Activated CD4-positive, alpha-beta T cell treated with anti-CD3 and anti-CD28 coated beads, Interleukin-2, Interleukin-4, amounts not matched to agents 100 ng/mL and 50 ng/mL, durations not matched to agents 16 hours and 8 hours (primary cell): ENCODE measurements at places on chromosomes 1 and 21.

GRCh38 chr1:97770376-97770775, 150.5 kb downstream of the DPYD start:
- DNase-seq: no peak

DNA sequence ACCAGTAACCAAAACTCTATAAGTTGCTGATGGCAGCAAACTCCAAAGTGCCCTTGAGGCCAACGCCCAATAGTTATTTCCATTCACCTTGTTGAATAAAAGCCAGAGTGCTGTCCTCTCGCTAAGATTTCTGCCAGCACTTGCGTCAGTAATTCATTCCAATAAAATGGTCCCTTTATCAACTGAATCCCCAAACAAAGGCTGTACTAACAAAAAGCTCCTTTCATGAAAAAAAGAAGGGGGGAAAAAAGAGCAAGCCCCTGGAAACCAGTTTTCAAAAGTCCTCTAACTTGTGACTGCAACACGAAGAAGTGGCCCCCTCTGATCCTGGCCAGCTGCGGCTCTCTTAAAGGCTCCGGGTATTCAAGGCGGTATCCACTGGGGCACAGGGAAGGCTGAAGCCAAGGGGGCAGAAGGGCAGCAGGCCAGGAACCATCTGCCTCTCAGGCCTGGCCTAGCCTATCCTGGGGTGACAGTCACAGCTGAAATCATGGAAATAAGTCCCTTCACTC, 55.8 kb upstream of the ZNF326 start:
- no peak for DNase-seq

DNA sequence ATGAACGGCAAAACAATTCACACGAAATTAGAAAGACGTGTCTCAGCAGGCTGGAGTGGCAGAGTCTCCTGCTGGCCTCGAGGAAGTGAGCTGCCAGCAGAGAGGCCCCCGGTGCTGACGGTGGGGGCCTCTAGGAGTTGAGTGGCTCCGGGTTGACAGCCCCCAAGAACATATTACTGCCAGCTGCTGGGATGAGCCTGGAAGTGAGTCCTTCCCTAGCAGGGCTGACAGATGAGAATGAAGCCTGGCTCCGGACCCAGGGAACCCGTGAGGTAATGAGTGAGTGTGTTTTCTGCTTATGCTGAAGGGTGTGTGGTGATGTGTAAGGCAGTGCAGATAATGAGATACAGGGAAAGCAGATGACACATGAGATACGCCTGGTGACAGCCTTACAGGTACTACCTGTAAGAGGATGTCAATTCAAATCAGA, 23.5 kb upstream of the LRRC47 start:
- DNase-seq: no peak

GRCh38 chr1:208270651-208271141, 26.5 kb upstream of the PLXNA2 start:
- DNase-seq: no peak

GRCh38 chr1:61170328-61171238, 88.2 kb downstream of the NFIA start:
- no peak for DNase-seq

DNA sequence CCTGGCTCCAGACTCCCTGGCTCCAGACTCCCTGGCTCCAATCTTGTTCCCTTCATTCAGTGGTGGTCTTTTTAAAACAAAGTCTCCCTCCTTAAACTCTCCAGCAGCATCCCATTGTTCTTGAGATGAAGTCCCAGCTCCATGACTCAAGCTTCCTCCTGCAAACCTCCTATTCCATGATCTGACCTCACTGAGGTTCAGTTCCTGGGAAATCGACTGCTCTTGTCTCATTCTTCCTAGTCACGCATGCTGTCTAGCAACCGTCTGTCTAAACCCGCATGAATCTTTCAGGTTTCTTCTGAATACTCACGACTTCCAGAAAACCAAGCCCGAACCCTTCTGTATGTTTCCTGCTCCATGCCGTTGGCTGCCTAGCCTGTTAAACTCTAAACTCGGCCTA, 91.9 kb downstream of the RAVER2 start:
- DNase-seq: no peak

GRCh38 chr1:229287267-229287666, 16.4 kb downstream of the RAB4A start:
- DNase-seq: no peak

DNA sequence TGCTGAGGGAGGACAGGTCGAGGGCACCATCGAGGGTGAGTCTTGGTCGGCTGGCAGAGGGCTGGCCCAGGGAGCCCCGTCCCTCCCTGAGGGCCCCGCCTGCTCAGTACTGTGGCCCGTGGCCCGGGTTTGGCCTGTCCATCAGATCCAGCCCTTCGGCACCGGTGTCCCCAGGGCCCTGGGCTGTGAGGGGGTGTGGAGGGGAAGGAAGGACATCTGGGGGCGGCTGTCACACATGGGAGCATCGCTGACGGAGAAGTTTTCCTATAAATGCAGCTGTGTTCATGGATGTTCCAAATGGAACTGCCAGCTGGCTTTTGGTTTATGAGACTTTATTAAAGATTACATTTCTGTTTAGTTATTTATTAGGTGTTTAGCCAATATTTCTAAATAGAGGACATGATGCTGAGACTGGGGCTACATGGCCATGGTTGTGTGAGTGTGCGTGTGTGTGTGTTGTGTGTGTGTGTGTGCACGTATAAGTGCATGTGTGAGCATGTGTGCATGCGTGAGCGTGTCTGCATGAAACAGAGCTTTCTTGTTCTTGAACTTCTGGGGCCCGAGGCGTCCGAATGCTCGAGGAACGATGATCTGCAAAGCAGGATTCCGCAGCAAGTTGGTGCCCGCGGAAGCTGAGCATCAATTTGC, 54.3 kb downstream of the SLX9 start:
- DNase-seq: no peak

DNA sequence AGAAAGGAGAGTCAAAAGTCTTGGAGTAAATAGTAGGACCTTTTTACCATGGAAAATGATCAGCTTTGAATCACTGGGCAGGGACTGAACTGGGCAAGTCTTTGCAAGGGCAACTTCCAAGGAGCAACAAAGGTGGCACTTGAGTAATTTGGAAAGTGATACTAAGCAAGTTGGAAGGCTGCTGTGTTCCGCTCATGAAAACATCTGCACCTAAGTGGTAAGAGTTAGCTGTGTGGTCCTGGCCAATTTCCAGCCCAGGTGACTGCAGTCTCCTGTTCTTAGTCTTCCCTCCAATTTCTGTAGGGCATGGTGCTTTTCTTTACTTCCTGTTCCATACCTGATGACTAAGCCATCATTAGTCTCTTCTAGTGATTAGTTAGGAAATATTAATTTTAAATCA, 35.5 kb upstream of the PRDM2 start:
- no peak for DNase-seq

DNA sequence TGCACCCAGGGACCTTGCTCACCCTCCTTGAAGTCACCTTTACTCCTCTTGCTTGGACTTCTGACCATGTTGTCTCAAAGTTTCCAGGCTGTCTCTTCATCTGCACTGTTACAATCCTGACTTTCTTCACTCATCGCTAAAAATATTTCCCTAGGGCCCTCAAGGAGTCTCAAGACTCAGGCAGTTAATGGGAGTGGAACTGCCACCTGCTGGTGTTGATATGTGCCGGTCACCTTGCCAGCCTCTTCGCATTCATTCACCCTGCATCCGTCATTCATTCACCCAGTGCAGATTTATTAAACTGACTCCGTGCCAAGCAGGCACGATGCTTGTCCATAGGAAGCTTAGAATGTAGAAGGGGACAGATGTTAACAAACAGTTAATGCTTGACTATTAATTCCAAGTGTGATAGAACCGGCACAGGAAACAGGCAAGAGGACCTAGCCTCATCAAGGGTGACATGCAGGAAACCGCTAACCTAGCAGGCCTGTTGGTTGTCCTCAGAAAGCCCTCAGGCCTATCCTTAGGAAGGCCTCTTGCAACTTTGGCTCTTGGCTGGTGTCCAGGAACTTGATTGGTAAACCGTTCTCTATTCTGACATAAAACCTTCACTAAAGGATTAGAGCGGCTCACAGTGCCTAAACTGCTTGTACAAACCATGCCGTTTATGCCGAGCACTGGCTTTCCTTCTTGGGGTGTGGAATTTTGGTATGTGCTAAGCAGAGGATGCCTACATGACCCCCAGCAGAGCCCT, 342.2 kb downstream of the CAMTA1 start:
- no peak for DNase-seq

GRCh38 chr1:89802841-89803240, 18.0 kb upstream of the LRRC8D start:
- no peak for DNase-seq

DNA sequence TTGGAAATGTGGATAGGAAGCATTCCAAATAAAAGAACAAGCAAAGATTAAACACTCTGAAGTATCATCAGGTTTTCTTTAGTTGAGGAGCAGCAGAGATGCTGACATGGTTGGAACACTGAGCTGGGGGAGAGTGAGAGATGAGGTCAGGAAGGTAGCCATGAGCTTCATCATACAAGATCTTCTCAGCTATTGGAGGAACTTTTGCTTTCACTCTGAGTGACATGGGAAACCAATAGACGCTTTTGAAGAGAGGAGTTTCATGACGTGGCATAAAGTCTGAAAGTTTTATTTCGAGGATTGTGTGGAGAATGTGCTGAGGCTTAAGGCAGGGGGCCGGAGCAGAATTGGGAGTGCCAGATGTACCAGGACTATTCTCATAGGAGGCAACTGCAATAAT, 616.2 kb upstream of the CAMK1G start:
- DNase-seq: no peak

- DNase-seq: no peak
Observed at GRCh38 chr1:205150651-205151428, 29.1 kb upstream of the RBBP5 start.

- DNase-seq: no peak
Observed at GRCh38 chr1:229191066-229191674, 79.7 kb upstream of the RAB4A start.

DNA sequence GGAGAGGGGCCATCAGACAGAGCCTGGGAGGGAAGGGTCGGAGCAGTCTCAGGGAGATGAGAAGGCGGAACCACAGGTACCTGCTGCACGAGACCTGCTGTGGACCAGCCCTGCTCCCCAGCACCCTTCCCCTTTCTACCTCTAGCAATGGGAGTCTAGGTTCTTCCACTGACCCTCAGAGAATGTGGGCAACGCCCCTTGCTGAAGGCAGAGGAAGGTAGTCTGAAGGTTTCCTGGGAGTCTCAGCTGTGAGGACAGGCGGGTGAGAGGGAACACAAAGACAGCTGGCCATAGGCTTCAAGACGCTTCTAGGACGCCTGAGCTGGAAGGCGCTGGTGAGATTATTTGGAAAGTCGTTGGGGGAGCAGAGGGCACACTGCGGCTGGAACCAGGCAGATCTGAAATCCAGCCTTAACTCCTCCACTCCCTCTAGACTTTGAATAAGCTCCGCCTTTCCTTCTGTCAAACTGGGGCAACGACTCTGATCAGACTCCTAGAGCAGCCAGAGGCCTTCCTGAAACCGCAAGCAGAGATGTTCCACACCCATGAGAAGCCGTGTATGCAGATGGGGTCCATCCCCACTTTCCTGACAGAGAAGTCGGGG, 18.1 kb downstream of the SLC45A3 start:
- no peak for DNase-seq

GRCh38 chr1:228272331-228272791, 64.5 kb downstream of the OBSCN start:
- no peak for DNase-seq
